ENCODE measurements at places on chromosomes 6 and 20. TPM values are rescaled to one million over a fixed set of nuclear protein-coding genes. Genes with fewer than 3 reads are reported as not detected.

DNA sequence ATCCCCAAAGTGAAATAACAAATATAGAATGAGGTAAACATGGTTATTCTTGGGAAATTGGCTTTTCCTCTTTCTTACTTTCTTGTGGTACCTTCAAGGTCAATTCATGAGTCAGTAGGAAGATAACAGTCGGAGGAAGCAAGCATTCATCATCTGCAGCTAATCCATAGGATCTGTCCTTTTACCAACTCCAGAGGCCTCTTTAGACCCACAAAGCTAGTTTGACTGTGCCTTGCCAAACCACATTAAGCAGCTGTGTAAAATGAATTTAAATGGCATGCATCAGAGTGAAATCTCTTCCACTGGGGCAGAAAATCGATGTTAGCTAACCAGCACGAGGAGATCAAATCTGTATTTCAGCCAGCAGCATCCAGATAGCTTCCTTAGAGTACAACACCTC, 171.3 kb downstream of the TMEM242 start:
- ATAC-seq, result no peak

The SPACA1 gene
- not detected for total RNA-seq

- ATAC-seq, result no peak
Measured at GRCh38 chr20:52427960-52428359, 236.4 kb upstream of the ZFP64 start.

- peak; percentile 55 for ATAC-seq
Measured at GRCh38 chr6:151729829-151730495, 77.5 kb upstream of the ESR1 start.

DNA sequence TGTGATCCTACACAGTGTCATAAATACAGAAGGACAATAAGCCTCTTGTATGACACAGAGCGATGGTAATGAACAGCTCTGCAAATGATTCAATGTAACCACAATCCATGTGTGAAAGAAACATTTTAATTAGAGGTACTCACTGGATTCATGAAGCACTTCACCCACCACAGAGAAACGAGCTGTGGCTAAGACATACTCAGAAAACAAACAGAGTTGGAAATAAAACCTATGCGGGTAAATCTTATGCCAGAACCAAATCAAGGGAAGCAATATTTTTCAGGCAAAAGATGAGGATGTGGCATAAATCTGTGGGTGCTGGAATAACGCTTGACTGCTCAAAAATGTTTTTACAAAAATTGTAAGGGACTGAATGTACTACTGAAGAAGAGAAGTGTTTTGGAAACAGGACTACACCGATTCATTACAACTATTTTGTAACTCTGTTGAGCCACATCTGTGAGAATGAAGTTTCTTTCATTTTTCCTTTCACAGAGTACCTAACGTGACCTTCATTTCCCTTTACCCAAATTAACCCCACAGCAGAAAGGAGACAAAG, 112.1 kb downstream of the WDR27 start:
- ATAC-seq, result peak; percentile 68

GRCh38 chr20:58891718-58892140, 39.2 kb downstream of the GNAS start:
- ATAC-seq, result no peak

The C6orf58 gene
- not detected for total RNA-seq

The TMEM74B gene
- 1.4 TPM for total RNA-seq

The PPP1R16B gene
- total RNA-seq, result 2.3 TPM

DNA sequence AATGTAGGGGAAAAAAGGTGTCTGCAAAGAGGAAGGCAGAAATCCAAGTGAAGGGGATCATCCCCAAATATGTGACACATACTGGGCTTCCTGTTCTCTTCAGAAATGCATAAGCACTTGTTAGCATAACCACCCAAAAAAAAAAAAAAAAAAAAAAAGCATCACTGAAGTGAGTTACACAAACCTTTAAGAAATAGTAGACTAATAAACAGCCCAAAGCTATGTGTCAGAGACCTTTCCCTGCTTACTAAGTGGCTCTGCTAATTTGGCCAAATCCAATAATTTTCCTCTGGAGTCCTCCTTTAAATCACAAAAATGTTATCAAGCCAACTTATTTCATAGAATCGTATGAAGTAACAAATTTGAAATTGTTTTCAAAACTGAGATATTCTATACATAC, 7.5 kb upstream of the DST start:
- no peak for ATAC-seq

DNA sequence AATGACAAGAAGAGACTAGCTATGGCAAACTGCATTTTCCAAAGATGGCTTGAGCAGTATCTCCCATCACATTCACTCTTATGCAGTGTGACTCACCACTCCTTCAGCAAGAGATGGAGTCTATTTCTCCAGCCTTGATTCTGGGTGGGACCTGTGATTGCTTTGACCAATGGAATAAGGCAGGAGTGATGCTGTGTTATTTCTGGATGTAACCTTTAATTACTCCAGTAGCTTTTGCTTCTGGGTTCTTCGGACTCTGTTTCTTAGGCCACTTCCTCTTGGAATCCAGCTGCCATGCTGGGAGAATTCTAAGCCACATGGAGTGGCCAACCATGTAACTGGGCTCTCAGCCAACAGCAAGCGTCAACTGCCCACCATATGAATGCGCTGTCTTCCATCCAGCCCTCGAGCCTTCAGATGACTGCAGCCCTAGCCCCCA, 50.7 kb downstream of the TGM2 start:
- no peak for ATAC-seq

DNA sequence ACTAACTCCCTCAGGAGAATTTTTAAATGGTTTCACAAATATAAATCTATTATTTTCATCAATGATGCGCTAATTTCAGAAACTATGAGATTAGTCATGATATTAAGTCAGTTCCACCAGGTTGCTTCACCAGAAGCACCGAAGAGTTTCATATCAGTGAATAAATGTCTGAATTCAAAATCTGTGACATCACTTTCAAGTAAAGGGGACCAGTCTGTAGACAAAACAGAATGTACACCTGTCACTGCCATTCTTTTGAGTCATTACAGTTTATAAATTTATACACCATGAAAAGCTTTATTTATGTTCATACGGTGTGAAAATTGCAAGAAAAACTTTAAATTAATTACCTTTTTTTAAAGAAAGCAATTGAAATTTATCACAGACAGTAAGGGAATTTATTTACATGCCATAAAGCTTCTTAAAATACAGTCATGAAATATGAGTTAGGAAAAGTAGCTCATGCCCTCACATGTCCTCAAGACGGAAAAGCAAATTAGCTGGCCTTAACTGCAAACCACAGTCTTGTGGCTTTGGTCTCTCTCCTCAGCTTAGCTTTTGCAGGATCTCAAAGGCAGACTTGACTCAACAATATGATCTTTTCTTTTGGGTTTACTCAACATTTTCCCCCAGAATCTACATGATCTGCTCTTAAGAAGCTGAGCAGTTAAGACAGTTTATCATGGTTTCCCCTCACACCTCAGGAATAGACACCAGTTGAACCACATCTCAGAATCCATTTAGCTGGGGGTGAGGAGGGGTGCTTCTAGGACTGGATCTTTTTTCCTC, 177.7 kb upstream of the MCHR2 start:
- ATAC-seq, result no peak

DNA sequence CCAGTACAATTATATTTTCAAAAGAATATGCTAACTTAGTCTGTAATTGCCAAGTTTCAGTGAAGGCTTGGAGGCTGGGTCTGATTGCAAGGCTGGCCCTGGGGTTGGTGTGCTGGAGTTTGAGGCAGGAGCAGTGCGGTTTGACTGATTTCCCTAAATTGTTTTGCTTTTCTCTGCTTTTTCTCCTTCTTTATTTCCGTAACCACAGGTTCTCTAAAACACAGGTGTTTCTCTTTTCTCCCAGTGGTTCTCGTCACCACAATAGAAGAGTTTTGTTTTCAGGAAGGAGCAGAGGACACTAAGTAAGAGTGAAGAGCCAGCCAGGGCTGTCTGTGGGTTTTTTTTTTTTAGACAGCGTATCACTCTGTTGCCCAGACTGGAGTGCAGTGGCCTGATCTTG, 8.2 kb upstream of the SNX9 start:
- no peak for ATAC-seq

- peak; percentile 81 for ATAC-seq
Measured at GRCh38 chr6:14758421-14759081, 487.3 kb upstream of the JARID2 start.

The CCDC167 gene
- 24.5 TPM for total RNA-seq

- ATAC-seq, result no peak
Measured at GRCh38 chr6:104995989-104996617, 39.2 kb downstream of the LIN28B start.

The AFG1L gene
- total RNA-seq, result 7.6 TPM

DNA sequence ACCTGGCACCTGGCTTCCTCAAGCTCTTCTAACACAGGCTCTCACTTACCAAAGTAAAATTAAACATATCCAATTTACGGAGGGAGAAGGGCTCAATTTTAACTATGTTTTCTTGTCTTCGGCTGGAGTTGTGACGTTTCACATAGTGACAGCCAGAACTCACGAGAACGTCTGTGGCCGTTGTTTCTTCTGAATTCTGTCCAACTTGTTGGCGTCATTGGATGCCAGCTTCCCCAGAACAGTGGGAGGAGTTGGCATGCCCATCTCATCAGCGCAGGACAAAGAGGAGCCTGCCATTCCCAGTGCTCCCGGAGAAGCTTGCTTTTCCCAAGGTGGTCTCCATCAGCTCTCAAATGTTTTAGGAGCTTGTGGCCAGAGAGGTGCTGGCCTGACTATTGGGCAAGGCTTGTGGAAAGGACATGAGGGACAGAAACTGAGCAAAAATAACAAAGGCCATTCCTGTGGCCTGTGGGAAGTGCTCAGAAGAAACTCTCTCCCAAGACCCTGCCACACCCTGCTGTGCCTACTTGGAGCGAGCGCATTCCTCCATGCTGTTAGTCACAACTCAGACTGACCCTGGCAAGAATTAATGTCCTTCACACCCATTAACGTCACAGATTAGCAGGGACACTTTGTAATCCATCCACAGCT, 265.4 kb upstream of the CDH4 start:
- ATAC-seq, result peak; percentile 64

The RNF217 gene
- 21.8 TPM for total RNA-seq

DNA sequence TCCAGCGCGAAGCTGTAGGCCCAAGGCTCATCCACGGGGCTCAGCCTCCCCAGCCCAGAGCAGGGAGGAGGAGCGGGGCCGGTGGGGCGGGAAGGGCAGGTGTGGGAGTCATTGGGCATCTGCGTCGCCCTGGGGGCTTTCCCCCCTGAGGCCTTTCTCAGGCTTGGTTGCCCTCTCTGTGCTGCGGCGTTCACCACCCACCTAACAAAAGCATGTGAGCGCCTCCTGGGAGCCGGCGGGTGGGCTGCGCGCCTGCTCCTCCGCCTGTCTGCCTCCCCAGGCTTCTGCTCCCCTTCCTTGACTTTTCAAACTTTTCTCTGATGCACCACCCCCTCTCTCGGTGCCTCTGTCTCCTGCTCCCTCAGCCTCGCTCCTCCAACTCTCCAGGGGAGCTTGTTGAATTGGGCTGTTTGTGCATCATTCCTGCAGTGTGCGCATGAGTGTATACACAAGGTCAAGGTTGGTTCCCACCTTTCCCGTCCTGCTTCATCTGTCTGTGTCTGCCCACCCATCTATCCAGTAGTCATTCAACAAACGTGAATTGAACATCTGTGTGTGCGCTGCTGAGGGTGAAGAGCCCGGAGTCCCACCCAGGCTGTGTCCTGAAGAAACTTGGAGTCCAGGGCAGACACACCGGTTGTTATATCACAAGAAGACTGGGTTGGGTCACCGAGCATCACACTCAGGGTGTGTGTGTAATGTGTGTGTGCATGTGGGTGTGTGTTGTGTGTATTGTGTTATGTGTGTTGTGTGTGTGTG, 82.4 kb upstream of the NNAT start:
- ATAC-seq, result no peak
